ENCODE measurements at places on chromosomes 6 and 20.

GRCh38 chr20:6180531-6180930 lies 57.7 kb upstream of the FERMT1 start:
- no peak for DNase-seq

- DNase-seq = no peak
Observed at GRCh38 chr6:82436740-82437139, 73.1 kb downstream of the TPBG start.

DNA sequence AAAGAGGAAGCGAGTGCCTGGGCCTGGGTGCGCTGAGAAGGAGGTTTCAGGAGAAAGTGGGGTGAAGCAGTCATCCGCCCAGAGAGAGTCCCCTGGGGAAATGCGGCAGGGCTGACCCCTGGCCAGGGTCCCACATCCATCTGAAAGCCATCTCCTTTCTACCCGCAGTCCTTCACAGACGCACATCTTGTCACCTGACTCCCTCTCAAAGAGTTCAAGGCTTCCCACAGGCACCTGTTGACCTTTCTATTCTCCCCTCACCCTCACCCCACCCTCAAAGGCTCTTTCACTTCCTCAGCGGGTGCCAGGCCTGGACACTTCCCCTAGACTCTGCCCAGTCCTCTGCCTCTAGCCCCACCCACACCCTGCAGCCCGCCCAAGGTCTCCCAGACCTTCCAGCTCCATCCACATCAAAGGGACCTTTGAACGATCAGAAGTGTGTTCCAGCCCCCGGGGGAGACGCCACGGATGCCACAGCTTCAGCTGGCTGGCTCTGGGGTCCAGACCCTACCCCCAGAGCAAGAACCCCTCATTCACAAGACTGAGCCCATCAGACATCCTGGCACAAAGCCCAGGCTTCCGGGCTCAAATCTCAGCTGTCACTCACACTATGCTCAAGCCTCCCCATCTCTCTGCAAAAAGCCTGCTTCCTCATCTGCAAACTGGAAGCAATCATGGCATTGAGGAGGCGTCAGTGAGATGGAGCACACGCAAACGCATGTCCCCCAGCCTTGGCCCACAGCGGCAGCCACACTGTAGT lies 2.1 kb downstream of the CTSZ start:
- no peak for DNase-seq

GRCh38 chr6:118804091-118804490 lies 89.9 kb upstream of the ASF1A start:
- no peak for DNase-seq

DNA sequence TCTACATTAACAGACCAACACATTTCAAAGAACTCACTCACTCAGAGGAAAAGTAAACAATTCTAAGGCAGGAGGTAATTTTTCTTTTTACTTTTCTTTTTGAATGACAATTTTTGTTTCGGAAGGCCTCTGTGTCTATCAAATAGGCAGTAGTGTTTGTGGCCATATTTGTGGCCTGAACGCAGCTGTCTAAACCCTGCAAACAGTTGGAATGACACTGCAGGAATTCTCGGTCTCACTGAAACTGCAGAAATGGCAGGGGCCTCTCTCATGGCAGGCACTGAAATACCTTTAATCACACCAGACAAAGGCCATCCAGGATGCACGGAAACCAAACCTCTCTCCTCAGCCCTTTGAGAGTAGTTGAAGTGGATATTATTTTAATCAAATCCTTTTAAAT lies 30.4 kb downstream of the FYN start:
- DNase-seq = no peak

DNA sequence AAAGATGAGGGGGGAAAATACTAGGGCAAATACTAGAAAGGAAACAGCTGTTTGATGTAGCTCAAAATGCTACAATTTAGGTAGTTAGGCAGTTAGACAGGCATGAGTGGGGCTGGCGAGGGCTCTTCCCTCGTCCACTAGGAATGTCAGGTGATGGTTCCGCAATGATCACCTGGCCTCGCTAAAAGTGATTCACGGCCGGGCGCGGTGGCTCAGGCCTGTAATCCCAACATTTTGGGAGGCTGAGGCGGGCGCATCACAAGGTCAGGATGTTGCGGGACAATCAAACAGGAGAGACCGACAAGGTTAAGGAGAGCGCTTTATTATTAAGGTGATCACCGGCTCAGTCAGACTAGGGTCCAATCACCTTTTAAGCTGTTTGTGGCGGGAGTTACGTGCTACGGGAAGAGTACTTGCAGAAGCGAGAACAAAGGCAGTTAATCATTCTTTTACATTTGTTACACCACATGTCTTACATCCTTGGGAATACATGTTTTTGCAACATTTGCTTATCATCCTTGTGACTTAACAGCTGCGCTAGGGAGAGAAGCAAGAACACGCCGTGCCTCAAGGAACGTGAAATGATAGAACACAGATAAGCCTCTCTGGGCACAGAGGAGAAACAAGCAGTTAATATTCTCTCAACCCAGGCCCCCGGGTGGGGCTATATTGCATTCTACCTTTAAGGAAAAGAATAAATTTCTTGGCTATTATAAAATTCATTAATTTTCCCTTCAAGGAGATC lies 1025.4 kb downstream of the EYS start:
- no peak for DNase-seq

Data from NCI-H187 treated with DMSO at 0.1 percent for 48 hours (cell line).